ENCODE measurements at places on chromosomes 5 and 9. TPM values are rescaled to one million over a fixed set of nuclear protein-coding genes. Genes with fewer than 3 reads are reported as not detected.

MEGF10 gene
- 0.05 TPM for total RNA-seq

TRMO gene
- total RNA-seq = 7.3 TPM

PCDHGB6 gene
- 1.1 TPM for total RNA-seq

GNAQ gene
- 18.6 TPM for total RNA-seq

PKD2L2 gene
- total RNA-seq = not detected

ZNF300 gene
- 4.0 TPM for total RNA-seq

ZMYND19 gene
- total RNA-seq = 39.0 TPM

PCDHA9 gene
- not detected for total RNA-seq

UGCG gene
- total RNA-seq = 26.5 TPM

OR13C5 gene
- total RNA-seq = not detected

KLF4 gene
- total RNA-seq = 65.8 TPM

MED27 gene
- total RNA-seq = 31.2 TPM

ELOVL7 gene
- 3.2 TPM for total RNA-seq

WDR38 gene
- not detected for total RNA-seq

PRR16 gene
- total RNA-seq = 0.74 TPM

AHRR gene
- 0.37 TPM for total RNA-seq

LCN15 gene
- total RNA-seq = not detected

ALDOB gene
- not detected for total RNA-seq

NOXA1 gene
- total RNA-seq = 0.92 TPM

SLC6A19 gene
- not detected for total RNA-seq

EQTN gene
- total RNA-seq = 0.78 TPM

GADD45G gene
- total RNA-seq = 0.28 TPM

POU5F2 gene
- 0.33 TPM for total RNA-seq
